ENCODE measurements at places on chromosomes 16 and 17.

- DNase-seq = no peak
Measured at GRCh38 chr17:66348584-66349165, 46.3 kb downstream of the PRKCA start.

DNA sequence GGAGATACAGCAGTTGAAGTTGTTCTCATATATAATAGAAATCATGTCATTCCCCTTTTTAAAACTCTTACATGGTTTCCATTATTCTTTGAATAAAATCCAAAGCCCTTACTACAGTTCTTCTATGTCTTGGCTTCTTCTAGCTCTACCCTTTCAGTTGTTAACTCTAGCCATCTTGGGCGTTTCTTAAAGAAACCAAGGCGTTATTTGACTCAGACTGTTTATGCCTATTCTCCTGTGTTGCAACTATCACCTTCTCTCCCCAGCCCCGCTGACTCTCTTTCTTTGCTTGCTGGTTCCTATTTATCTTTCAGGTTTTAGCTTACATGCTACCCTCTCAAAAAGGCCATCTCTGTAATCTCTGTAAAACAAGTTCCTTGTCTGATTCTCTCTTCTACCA is 32.7 kb downstream of the NFATC3 start:
- no peak for DNase-seq

DNA sequence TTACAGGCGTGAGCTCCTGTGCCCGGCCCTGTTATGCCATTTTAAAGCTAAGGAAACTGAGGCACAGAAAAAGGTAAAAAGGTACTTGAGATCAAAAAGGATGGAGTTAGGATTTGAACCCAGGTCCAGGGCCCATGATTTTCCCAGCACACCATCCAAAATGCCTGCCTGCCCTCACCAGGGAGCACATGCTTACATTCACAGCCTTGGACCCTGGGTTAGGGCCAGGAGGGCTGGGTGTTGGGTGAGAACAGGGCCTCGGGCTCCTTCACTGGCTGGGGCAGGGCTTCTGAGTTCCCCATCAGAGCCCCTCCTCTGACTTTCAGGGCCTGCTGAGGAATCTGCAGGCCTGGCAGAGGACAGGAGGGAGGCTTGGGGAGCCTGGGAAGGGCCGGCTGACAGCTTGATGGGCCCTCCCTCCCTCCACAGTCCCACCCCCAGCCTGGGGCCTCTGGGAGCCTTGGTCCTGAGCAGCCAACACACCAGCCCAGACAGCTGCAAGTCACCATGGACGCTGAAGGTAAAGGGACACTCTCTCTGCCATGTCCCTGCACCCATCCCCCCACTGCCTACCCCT is at the start of gene QPRT:
TSS of gene QPRT (plus strand) at position 490 of the 577 bp plus-strand sequence. CDS start at position 508, 18 bp downstream.
- DNase-seq = no peak

DNA sequence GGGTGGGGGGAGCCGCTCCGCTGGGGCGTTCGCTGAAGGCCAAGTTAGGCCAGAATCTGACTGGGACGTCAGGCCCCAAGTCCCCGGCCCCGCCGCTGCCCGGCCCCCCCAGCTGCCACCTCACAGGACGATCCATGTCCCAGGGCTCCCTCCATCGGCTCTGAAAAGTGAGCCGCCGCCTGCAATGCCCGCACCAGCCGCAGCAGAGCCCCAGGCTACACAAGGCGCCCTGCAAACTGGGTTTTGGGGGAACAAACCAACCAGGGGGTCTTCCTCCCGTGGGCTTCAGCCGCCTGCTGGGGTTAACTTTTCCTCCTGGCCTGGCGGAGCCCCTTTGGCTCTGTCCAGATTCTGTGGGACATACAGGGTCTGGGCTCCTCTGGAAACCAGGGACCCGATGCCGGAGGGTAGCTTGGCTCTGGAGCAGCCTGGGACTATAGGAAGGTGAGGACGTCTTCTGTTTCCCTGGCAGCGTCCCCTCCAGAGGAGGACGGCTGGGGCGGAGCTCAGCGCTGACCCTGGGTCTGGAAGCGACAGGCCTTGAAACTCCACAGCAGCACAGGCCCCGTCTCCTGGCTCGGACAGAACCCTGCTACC is 835 bp downstream of the NME4 start:
- peak; percentile 21 for DNase-seq

DNA sequence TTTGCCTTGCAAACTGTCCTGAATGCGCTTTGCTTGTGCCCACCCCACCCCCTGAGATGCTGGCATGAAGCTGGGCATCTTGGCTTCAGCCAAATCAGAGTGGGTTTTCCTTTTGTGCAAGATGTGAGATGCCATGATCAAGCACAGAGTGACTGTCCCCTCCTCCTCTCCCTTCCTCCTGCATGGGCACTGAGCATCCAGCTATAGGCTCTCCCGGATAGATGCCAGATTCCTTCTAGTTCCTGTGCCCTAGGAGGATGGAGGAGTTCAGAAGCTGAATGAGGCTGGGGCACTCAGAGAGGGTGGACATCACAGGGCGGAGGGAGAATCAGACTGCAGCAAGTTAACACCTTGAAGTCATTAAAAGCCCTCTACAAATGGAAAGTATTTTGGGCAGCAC is 384.1 kb upstream of the CCL2 start:
- no peak for DNase-seq

- no peak for DNase-seq
Measured at GRCh38 chr17:76696763-76697701, 13.7 kb downstream of the MXRA7 start.

DNA sequence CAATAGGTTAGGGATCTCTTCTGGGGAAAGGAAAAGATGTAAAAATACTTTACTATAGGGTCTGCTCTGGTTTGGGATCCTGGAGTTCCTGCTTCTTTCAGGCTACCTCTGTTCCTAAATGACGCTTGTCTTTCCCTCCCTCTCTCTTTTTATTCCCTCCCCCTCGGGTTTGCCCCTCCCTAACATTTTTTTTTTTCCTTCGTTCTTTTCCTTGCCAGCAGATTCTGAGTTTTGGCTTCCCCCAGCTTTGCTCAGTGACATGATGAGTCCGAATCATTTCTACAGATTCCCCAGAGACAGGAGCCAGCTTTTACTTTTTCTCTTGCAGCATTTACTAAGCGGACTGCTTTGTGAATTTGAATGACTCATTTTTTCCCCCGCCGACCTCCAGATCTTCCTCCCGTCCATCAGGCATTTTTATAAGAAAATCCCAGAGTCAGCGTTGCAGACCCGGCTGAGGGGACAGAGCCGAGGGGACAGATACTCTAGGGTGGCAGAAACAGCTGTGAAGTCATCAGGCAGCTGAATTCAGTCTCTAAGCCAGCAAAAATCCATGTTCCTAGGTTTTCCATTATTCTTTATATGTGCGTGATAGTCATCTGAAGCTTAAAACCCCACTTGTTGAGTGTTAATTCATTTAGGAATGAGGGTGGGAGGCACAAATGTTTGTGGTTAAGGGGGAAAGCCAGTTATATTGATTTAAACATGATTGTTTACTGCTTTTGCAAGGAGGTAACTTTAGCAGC is at the start of gene TMEM100:
TSS of gene TMEM100 (minus strand) at position 123 of the 746 bp plus-strand sequence. CDS start 1,794 bp downstream, outside the sequence.
- DNase-seq = no peak

- no peak for DNase-seq
Measured at GRCh38 chr17:67403065-67403464, 26.0 kb downstream of the PITPNC1 start.

- DNase-seq = peak; percentile 78
Measured at GRCh38 chr17:81291662-81292061, 3.4 kb downstream of the SLC38A10 start.

DNA sequence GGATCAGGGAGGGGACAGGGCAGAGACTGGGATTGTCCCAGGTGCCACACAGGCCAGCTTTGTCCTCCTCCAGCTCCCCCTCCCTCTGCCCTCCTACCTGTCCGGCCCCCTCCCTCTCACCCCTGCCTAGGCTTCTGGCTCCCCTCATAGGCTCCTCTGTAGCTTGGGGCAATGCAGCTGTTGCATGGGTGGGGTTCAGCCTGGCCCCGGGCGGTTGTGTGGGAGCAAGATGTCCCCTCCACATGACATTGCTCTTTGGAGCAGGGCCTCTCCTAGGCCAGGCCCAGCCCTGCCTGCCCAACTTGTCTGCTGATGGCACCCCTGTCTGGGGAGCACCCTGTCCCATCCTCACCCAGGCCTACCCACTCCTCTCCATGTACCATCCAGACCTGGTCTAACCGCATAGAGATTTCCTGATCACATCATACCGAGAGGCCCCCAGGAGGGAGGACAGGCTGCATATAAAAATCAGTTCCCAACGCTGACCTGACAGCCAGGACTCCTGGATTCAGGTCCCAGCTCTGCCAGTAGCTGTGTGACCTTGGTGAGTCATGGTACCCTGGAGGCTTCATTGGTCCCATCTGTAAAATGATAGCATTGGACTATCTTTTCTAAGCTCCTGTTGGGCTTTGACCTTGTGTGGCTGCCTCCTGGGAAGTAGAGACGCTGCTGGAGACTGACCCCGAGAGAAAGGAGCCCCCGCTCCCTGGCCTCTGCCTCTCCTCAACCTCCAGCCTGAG is 48.8 kb upstream of the DLX4 start:
- DNase-seq = no peak

GRCh38 chr17:11832401-11833137 is 164.7 kb downstream of the ZNF18 start:
- DNase-seq = no peak

DNA sequence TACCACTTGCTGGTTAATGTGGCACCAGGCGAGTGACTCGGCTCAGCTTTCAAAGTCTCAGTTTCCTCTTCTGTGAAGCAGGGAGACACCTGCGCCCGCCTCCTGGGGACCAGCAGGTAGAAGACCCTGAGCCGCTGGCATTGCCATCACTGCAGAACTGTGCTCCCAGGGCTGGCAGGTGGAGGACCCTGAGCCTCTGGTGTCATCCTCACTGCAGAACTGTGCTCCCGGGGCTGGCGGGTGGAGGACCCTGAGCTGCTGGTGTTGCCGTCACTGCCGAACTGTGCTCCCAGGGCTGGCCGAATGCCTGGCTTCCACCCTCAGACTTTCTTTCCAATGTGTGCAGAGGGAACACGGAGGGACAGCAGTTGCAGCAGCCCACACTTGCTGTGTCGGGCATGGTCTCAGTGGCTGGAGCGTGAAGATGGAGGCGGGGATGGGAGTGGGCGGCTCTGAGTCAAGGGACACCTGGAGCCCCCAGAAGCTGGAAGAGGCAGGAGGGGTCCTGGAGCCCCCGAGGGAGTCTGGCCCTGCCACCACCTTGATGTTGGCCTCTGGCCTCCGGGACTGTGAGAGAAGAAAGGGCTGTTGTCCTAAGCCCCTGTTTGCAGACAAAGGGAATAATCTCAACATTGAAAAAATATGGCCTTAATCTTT is 75.8 kb upstream of the METTL9 start:
- no peak for DNase-seq

DNA sequence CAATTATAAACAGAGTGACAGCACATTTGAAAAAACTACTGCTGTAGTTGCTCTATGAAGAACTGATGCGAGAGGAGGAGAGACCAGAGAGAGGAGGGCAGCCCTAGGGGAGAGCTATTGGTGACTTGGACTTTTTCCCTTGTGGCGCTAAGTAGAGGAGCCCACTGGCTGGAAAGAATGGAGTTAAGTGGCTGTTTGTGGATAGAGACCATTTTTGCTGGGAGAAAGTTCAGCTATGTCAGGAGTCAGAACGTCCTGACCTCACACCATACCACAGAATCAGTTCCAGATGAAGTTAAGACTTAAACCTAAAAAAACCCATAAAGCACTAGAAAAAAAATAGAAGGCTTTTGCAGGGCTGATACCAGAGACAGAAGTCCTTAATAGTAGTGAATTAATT is 2.0 kb downstream of the POLR2A start:
- DNase-seq = no peak

DNA sequence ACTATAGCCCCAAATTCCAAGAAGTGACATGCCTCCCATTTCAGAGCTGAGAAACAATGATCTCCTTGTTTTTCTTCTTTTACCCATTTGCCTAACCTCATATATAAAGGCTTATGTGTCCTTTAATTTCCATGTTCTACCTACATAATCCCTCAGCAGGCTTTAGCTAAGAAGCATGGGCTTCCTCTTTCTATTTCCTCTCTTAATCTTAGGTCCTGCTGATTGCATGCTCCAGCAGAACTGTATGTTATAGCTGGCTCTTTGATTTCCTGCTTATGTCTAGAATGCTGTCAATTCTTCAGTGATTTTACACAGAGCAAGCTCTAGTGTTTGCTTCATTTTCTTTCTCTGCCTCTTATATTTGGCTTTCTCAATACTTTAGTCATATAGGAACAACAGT is 151.7 kb upstream of the COX10 start:
- DNase-seq = no peak

DNA sequence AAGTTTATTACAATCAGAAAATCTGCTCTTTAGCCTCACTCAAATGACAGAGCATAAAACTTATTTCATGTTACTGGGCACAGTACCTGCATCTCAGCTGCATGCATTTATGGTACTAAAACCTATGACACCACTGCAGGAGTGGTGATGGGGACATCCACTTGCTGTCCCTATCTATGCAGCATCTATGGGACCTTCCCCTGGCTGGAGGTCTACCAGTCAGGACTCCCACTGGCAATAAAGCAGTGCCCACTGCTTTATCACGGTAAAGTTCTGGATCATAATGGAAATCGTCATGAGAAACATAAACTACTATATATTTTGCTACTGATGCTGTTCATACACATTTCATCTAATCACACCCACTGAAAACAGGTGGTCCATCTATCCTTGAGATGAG is 26.2 kb downstream of the NSMCE1 start:
- DNase-seq = no peak

GRCh38 chr17:64332502-64332901 is 58.2 kb downstream of the PECAM1 start:
- DNase-seq = no peak

DNA sequence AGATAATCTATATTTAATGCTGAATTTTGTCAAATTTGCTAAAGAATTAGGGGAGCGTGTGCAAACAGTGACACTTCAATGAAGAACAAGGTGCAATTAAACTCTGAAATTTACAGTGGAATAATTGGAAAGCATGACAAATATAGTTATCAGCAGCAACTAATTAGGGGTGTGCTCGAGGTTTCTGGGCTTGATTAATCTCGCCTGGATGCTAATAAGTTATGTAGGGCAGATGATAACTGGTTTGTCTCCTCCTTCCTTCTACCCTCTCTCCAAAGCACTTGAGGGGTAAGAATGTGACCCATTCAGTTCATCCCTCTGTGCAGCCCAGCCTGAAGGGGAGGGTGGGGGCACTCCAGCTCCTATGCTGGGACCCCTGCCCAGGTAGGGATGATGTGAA is 21.9 kb downstream of the MRM1 start:
- DNase-seq = no peak

DNA sequence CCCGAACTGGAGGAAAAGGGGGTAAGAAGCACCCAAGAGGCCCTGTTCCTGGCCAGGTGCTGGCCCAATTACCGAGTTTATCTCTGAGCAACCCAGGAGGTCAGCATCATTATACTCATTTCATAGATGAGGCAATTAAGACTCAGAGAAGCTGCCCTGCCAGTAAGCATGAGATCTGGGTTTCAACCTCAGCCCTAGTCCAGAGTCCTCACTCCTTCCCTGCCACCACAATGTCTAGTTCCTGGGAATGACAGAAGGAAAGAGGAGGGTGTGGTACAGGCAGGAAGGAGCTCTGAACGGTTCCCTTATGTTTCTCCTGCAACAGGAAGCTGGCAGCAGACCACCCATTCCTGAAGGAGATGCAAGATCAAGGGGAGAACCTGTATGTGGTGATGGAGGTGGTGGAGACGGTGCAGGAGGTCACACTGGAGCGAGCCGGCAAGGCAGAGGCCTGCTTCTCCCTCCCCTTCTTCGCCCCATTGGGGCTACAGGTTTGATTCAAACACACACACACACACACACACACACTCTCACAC is 7.4 kb downstream of the GSDMA start:
- no peak for DNase-seq
